ENCODE measurements at places on chromosomes 6 and 20. TPM values are rescaled to one million over a fixed set of nuclear protein-coding genes. Genes with fewer than 3 reads are reported as not detected.
A peak's percentile ranks its signal among the peaks of the same experiment; 100 is the strongest.

- DNase-seq = no peak
- peaks cover 3% of the 10 kb centered on the region for H3K36me3 ChIP-seq
- peaks cover 38% of the 10 kb centered on the region for H3K4me1 ChIP-seq
- peak overlapping the region; percentile 66 for H3K4me3 ChIP-seq
- peaks cover 69% of the 10 kb centered on the region for H3K27me3 ChIP-seq
- no peak overlapping the region for H3K27ac ChIP-seq
Measured at GRCh38 chr6:169251822-169252504, 1.7 kb downstream of the THBS2 start.

GRCh38 chr6:130183271-130184222 is 39.2 kb downstream of the SAMD3 start:
- H3K4me3 ChIP-seq = no peak overlapping the region
- H3K4me1 ChIP-seq = no peaks in the 10 kb centered on the region
- no peaks in the 10 kb centered on the region for H3K27me3 ChIP-seq
- no peak for DNase-seq

DNA sequence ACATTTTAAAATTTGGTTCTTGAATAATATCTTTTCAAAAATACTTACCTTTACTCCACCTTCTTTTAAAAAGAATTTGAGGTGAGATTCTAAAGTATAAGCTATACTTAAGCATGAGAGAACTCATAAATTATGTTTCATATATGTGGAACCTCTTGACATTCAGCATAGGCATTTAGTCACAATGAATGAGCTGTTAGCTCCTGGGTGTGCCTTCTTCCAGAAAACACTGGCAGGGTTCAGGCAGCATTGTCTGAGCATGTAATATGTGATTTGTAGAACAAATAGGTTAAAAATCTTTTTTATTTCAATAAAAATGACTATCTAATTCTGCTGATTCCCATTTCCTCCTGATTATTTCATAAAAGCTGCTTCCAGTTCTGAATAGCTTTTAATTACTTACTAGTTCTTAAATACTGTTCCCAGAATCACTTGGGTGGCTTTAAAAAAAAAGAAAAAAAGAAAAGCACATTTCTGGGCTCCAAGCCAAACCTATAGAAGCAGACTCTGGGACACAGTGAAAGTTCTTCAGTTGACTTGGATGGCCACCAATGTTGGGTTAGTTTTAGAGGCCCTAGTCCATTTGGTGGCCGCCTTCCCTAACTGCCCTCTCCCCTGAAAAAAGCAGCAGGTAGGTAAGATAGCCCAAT is 20.2 kb downstream of the RNF8 start:
- H3K4me3 ChIP-seq = no peak overlapping the region
- no peak overlapping the region for H3K27ac ChIP-seq
- no peak for DNase-seq
- H3K36me3 ChIP-seq = peaks cover 24% of the 10 kb centered on the region
- no peaks in the 10 kb centered on the region for H3K27me3 ChIP-seq

DNA sequence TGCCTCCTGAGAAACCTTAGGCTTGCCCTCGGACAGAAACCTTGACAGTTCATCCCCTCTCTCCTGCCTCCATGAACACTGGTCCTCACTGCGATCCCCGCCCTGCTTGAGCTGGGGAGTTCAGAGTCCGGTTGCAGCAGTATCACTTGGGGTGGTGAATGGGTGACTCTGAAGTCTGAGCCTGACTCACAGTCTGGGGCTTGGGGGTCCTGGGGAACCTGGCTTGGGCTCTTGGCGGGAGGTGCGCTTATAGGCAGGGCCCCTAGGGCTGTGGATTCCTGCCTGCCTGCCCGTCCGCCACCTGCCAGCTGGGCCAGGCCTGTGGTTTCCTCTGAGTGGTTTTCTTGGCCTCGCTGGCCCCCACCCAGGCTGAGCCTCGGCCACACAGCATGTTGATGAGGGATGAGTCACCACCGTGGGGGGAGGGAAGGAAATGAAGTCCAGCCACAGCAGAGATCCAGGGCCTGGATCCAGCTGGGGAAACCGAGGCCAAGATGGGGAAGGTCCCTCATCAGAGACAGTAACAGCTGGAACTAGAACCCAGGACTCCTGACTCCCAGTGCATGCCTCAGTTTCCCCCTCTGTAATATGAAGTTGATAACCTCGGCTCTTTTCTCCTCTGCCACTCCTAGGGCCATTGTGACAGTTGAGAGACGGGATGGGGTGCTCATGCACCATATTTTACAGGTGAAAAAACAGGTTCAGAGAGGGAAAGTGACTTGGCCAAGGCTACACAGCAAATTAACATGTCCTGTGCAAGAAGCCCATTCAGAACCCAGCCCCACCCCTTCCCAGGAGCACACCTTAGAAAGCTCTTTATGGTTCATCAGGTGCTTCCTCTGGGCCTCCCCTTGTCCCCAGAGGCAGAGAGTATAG is 9.2 kb downstream of the FOXS1 start:
- no peak for DNase-seq
- H3K4me3 ChIP-seq = no peak overlapping the region
- H3K27ac ChIP-seq = peak overlapping the region; percentile 9
- peaks cover 10% of the 10 kb centered on the region for H3K4me1 ChIP-seq
- H3K36me3 ChIP-seq = no peaks in the 10 kb centered on the region

DNA sequence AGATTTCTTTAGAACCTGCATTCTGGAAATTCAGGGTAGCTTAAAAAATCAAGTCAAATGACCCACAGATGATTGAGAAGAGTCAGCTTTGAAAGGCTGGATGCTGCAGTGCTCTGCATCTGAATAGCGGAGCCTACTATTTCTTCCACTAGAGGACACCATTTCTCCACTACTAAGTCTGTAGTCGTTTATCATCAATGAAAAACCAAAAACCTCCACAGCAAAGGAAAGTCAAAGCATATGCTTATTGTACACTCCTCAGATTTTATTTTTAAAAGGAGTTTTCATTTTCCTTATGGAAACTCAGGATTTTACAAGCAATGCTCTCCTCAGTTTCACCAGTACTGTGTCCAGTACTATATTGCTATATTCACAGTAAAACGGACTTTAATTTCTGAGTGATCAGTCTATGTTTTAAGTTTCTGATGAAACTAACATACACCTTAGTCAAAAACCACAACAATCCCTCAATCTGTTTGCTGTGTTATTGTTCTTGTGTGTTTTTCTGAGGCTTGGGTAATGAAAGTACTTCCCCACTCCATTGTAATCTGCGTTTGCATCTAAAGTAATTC is 50.5 kb upstream of the ENPP5 start:
- DNase-seq = no peak
- H3K36me3 ChIP-seq = no peaks in the 10 kb centered on the region
- no peaks in the 10 kb centered on the region for H3K27me3 ChIP-seq
- H3K4me1 ChIP-seq = peaks cover 7% of the 10 kb centered on the region
- H3K4me3 ChIP-seq = no peak overlapping the region

- H3K27me3 ChIP-seq = no peaks in the 10 kb centered on the region
- H3K27ac ChIP-seq = no peak overlapping the region
- no peak overlapping the region for H3K4me3 ChIP-seq
- no peaks in the 10 kb centered on the region for H3K4me1 ChIP-seq
- no peak for DNase-seq
Measured at GRCh38 chr6:152398993-152399392, 238.2 kb downstream of the SYNE1 start.

GRCh38 chr6:13528232-13528631 is 40.8 kb upstream of the GFOD1 start:
- H3K4me3 ChIP-seq = no peak overlapping the region
- H3K27ac ChIP-seq = no peak overlapping the region
- H3K36me3 ChIP-seq = no peaks in the 10 kb centered on the region
- H3K27me3 ChIP-seq = no peaks in the 10 kb centered on the region
- H3K4me1 ChIP-seq = peaks cover 15% of the 10 kb centered on the region

- no peak overlapping the region for H3K4me3 ChIP-seq
- DNase-seq = no peak
- peaks cover 5% of the 10 kb centered on the region for H3K4me1 ChIP-seq
- no peaks in the 10 kb centered on the region for H3K27me3 ChIP-seq
- no peaks in the 10 kb centered on the region for H3K36me3 ChIP-seq
- H3K27ac ChIP-seq = peak overlapping the region; percentile 25
Measured at GRCh38 chr6:13496513-13497190, 9.3 kb upstream of the GFOD1 start.

GRCh38 chr6:31676322-31676903 is 4.5 kb downstream of the LY6G5C start:
- no peaks in the 10 kb centered on the region for H3K27me3 ChIP-seq
- H3K36me3 ChIP-seq = peaks cover 11% of the 10 kb centered on the region
- peaks cover 11% of the 10 kb centered on the region for H3K4me1 ChIP-seq
- no peak overlapping the region for H3K4me3 ChIP-seq
- no peak for DNase-seq

GRCh38 chr6:114446342-114446741 is 103.5 kb upstream of the HS3ST5 start:
- H3K4me1 ChIP-seq = no peaks in the 10 kb centered on the region
- no peak overlapping the region for H3K27ac ChIP-seq
- H3K27me3 ChIP-seq = no peaks in the 10 kb centered on the region
- no peak overlapping the region for H3K4me3 ChIP-seq

- H3K36me3 ChIP-seq = peaks cover 4% of the 10 kb centered on the region
- H3K27ac ChIP-seq = peak overlapping the region; percentile 21
- peaks cover 10% of the 10 kb centered on the region for H3K4me1 ChIP-seq
- no peak overlapping the region for H3K4me3 ChIP-seq
- DNase-seq = no peak
Measured at GRCh38 chr20:47741669-47742608, 43.3 kb downstream of the SULF2 start.

GRCh38 chr6:136274062-136274461 is 15.6 kb downstream of the BCLAF1 start:
- peaks cover 47% of the 10 kb centered on the region for H3K36me3 ChIP-seq
- peaks cover 11% of the 10 kb centered on the region for H3K4me1 ChIP-seq
- no peaks in the 10 kb centered on the region for H3K27me3 ChIP-seq
- no peak overlapping the region for H3K27ac ChIP-seq

GRCh38 chr6:52136055-52136454 is 48.6 kb upstream of the PKHD1 start:
- peaks cover 19% of the 10 kb centered on the region for H3K4me1 ChIP-seq
- H3K4me3 ChIP-seq = no peak overlapping the region
- no peak for DNase-seq
- H3K27ac ChIP-seq = no peak overlapping the region
- H3K27me3 ChIP-seq = peaks cover 26% of the 10 kb centered on the region

GRCh38 chr6:56575736-56576135 is 67.0 kb downstream of the DST start:
- H3K27me3 ChIP-seq = no peaks in the 10 kb centered on the region
- H3K27ac ChIP-seq = no peak overlapping the region
- peaks cover 16% of the 10 kb centered on the region for H3K4me1 ChIP-seq

DNA sequence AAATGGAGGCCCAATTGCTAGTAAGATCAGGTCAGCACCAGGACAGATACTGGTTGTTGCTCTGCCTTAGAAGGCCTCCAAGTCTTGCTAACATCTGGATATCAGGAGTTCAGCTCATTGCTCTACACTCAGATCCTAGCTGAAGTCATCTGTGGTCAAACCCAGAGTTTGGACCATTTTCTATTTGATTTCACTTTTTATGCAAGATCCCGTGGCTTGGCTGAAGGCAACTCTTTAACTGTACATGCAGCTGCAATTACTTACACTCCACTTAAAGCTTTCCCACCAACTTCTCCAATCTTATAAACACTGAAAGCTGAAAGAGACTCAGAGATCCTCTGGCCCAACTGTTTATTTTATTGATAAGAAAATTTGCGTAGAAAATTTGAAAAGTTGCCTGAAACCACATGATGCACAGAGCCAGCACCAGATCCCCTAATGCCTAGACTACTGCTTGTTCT is 2.7 kb downstream of the SLC17A2 start:
- H3K4me3 ChIP-seq = no peak overlapping the region
- H3K4me1 ChIP-seq = peaks cover 7% of the 10 kb centered on the region
- H3K27ac ChIP-seq = no peak overlapping the region
- no peaks in the 10 kb centered on the region for H3K36me3 ChIP-seq
- peaks cover 36% of the 10 kb centered on the region for H3K27me3 ChIP-seq
- no peak for DNase-seq

DNA sequence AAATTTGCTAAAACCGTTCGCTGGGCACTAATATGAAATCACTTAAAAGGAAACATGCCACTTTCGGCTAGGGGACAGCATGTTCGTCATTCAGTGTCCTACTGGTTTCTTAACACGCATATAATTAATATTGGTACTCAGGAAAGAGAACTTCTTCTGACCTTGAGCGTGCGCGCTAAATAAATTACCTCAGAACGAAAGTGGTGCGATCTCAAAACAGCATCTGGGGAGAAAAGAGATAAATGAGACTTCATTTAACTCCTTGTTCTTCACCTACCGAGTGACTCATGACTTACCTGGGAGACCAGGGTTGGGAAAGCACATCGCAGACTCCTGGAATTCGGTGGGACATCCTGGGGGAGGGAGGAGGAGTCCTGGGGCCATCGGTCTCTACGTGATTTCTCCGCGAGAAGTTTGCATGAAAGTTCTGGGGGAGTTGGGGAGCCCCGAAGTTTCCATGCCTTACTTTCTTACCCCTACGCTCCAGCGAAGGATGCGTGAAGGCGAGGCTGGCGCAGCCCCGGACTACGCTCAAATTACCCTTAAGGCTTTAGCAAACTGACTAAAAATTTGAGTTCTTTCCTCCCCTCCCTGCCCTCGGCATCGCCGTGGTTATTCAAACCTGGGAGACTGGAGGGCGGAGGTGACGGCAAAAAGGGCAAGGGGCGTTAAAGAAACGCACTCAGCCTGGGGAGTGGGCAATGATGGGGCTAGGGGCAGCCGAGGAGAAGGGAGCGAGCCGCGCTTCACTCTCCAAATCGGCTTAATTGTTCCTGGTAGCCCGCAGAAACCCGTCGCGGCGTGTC is 1.1 kb upstream of the BEND6 start:
- peaks cover 34% of the 10 kb centered on the region for H3K4me1 ChIP-seq
- peaks cover 13% of the 10 kb centered on the region for H3K27me3 ChIP-seq
- no peaks in the 10 kb centered on the region for H3K36me3 ChIP-seq

- H3K27me3 ChIP-seq = peaks cover 21% of the 10 kb centered on the region
- peak overlapping the region; percentile 73 for H3K27ac ChIP-seq
- H3K4me1 ChIP-seq = peaks cover 13% of the 10 kb centered on the region
- no peaks in the 10 kb centered on the region for H3K36me3 ChIP-seq
Measured at GRCh38 chr6:156662025-156662445, 115.1 kb upstream of the ARID1B start.

GRCh38 chr20:50027611-50028105 is 44.9 kb downstream of the SNAI1 start:
- peaks cover 12% of the 10 kb centered on the region for H3K4me1 ChIP-seq
- DNase-seq = no peak
- H3K4me3 ChIP-seq = no peak overlapping the region

GRCh38 chr20:22928679-22929078 is 106.4 kb upstream of the SSTR4 start:
- peaks cover 37% of the 10 kb centered on the region for H3K4me1 ChIP-seq
- H3K27me3 ChIP-seq = peaks cover 36% of the 10 kb centered on the region
- H3K27ac ChIP-seq = no peak overlapping the region
- no peaks in the 10 kb centered on the region for H3K36me3 ChIP-seq
- DNase-seq = no peak

GRCh38 chr20:16400234-16400633 is 173.0 kb downstream of the KIF16B start:
- H3K27me3 ChIP-seq = no peaks in the 10 kb centered on the region
- no peak for DNase-seq
- H3K4me1 ChIP-seq = no peaks in the 10 kb centered on the region
- H3K27ac ChIP-seq = no peak overlapping the region
- peaks cover 53% of the 10 kb centered on the region for H3K36me3 ChIP-seq

The CDSN gene
- not detected for total RNA-seq

The ZDHHC14 gene
- total RNA-seq = 10.4 TPM

The PRICKLE4 gene
- 4.5 TPM for total RNA-seq

The TBX18 gene
- total RNA-seq = 10.1 TPM

The BTNL2 gene
- not detected for total RNA-seq

The REM1 gene
- not detected for total RNA-seq

The GPR63 gene
- total RNA-seq = 18.5 TPM

The OR2H1 gene
- not detected for total RNA-seq

The TNFAIP3 gene
- 64.0 TPM for total RNA-seq

The PBOV1 gene
- not detected for total RNA-seq

The TMC2 gene
- total RNA-seq = 0.07 TPM

The IL17A gene
- total RNA-seq = not detected

The ULBP1 gene
- total RNA-seq = 0.11 TPM

The RBPJL gene
- total RNA-seq = not detected

The HLA-DRA gene
- total RNA-seq = not detected

The CDH4 gene
- total RNA-seq = 1.6 TPM
